ENCODE measurements at places on chromosomes 2 and 18.

- DNase-seq: no peak
Observed at GRCh38 chr2:148971547-148971946, 67.0 kb upstream of the LYPD6B start.

DNA sequence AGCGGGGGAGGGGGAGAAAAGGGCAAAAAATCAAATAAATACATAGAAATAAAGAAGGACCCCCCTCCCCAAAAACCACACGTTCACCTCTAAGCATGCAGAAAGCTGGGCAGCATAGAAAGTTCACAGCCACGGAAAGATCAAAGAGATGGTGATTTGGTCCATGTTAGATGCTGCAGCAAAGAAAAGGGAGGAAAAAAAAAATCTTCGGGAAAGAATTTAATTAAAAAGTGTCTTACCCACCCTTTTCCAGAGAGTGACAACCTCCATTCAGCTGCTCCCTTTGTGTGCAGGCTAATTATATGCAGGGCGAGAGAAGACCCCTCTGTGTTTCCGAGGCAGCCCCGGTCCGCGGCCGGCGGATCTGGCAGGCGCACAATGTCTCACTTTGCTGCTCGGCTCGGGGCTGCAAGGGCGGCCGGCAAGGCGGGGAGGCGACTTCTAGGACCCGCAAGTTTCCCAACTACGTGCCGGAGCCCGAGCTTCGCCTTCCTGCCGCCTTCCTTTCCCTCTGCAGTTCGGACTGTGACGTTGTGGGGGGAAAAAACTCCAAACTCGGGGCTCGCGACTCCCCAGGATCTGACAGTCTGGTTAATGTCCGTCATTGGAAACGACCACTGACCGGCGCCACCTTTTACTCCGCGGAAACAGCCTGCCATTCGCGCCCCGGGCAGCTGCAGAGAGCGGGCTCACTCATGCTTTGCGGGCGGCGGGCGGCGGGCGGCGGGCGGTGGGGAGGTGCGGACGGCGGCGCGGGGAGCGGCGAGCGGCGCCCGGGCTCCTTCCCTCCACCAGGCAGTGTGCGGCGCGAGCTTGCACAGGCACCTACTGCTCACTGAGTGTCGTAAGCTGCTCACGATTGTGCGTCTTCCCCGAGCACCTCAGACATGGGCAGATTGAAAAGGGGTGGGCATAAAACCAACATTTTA is at the start of gene LRRTM1:
Gene LRRTM1, minus strand, starts transcription at position 844 of the 929 bp plus-strand sequence. CDS start 933 bp downstream, outside the sequence.
- no peak for DNase-seq

- DNase-seq: peak; percentile 10
Observed at GRCh38 chr2:27627963-27628766, 647 bp downstream of the CCDC121 start.

- DNase-seq: no peak
Observed at GRCh38 chr2:207397917-207398655, 131.7 kb upstream of the CREB1 start.

GRCh38 chr2:45954233-45954850 is 302.9 kb downstream of the PRKCE start:
- no peak for DNase-seq

DNA sequence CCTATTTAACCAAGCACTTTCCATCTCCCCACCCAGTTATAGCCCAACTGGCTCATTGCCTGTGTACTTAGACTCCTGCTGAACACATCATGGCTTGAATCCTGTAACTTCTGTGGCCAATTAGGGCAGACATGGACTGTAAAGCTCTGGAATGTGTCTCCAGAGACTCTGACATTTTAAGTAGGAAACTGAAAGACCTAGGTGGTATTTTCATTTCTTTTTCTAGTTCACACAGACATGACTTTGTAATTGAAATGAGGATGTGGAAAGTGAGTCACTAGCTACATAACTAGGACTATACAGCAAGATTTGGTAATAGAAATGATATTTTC is 12.2 kb downstream of the DOK1 start:
- no peak for DNase-seq

- DNase-seq: no peak
Observed at GRCh38 chr2:179191110-179191509, 73.5 kb downstream of the SESTD1 start.

- no peak for DNase-seq
Observed at GRCh38 chr18:61551586-61551985, 218.4 kb downstream of the CDH20 start.

- DNase-seq: no peak
Observed at GRCh38 chr2:217662984-217663602, 339.7 kb downstream of the TNS1 start.

- no peak for DNase-seq
Observed at GRCh38 chr2:9285921-9286320, 79.3 kb downstream of the ASAP2 start.

DNA sequence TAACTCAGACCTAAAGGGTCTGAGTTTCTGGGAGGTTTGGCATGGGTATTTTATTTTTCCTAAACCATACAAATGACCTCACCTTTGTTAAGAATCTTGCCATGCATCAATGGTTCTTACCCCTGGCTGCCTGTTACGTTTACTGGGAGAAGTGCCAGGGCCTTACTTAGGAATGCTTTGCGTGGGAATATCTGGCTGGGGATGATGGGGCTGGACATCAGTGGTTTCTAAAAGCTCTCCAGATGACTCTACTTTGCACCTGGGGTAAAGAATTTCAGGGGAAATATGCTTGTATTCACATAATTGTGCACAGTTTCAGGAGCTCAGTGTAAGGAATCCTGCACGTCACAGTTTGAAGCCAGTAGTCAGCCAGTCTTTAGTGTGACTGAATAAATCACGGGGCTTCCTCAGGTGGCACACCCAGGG is 18.2 kb upstream of the DAW1 start:
- no peak for DNase-seq

GRCh38 chr18:9737472-9738121 is 29.5 kb downstream of the RAB31 start:
- no peak for DNase-seq

DNA sequence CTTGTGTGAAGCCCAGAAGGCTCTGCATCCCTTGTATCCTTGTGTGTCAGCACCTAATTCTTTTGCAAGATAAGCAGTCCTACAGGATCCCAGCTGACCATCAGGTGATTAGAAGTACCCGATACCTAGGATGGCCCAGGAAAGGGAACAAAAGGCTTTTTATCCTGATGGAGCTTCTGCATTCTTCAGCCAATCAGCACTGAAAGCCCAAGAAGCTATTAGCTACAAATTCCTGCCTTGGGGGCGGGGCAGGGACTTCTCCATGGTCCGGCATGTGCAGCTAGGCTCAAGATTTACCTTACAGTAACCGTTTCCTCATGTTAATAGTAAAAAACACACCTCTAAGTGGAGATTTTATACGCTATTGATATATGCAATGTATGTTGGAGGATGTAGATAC is 264.6 kb upstream of the THUMPD2 start:
- no peak for DNase-seq

DNA sequence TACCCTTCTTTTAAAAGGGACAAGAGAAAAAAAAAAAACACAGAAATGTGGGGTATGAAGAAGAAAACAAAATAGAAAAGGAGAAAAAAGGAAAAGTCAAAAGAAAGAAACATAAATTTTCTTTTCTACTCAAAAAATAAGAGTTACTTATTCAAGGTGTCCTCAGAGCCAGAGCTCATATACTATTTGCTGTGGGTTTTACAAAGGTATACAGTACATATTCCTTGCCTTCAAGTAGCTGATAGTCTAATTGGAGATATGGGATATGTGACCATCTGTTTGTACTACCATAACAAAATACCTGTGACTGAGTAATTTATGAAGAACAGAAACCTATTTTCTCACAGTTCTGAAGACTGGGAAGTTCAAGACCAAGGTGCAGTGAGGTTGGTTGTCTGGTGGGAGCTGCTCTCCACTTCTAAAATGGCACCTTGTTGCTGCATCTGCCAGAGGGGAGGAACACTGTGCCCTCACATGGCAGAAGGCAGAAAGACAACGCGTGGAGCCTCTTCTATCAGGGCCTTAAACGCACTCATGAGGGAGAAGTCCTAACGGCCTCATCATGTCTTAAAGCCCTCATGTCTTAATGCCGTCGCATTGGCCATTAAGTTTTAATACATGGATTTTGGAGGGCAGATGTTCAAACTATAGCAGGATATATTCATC is 33.9 kb downstream of the NBAS start:
- DNase-seq: no peak

DNA sequence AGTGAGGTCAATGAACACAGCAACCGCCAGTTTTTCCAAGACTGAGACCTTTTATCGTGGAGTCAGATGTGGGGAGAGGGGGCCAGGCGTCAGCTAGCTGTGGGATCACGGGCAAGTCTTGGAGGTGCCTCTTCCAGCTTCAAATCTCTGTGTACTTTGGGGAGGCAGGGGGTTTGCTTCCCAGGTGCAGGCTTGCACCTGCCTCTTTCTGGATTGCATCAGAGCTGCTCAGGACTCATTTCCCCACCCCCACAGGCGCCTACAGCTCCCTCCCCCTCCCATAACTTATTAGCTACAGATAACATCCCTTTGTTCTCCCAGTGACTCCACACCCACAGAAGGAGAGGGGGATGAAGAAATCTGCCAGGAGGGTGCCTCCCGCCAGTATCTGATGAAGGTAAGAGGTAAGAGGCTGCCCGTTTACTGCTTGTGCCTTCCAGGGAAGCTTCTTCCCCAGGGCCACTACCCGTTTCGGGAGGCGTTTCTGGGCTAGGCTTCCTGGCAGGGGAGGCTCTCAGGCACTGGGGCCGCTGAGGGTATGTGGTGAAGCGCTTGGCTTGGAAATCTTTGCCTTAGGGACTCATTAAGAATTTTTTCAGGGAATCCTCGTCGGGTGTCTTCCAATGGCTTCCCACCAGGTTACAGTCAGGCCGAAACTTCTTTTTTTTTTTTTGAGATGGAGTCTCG is 18.8 kb upstream of the MRPL33 start:
- DNase-seq: no peak

DNA sequence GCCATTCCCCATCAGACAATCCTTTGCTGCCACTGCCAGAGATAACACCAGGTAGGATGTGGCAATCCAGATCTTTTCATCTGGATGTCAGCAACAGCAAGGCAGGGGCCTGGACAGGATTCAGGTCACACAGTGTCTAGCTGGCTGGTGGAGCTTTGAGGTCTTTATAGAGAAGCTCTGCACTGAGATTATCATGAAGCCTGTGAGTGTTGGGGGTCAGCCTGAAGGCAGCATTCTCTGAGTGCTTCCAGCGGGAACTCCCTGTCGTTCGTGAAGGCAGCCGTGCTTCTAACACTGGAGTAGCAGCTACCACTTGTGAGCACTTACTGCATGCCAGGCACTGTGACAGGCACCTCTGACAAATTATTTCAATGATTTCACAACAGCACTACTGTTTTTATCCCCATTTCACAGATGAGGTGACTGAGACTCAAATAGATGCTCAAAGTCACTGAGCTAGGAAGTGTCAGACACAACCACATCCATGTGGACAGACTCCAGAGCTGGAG is 85.7 kb downstream of the SEMA4F start:
- DNase-seq: no peak

DNA sequence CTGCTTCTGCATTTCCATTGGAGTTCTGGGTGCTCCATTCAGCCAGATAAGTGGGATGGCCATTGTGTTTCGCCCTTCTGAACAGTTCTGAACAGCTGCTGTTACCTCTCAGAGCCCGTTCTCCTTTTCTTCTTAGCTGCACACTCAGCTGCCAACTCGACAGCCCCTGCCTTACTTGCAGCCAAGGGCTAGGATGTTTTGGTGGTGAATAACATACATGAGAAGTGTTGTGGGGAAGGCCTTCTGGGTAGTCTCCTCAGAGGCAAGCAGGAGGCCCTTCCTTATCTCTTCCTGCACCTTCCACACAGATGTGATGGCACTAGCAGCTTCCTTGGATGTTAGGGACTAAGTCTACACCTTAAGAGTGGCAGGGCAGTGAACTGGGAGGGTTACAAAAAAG is 138.4 kb upstream of the NOSTRIN start:
- DNase-seq: no peak

- DNase-seq: no peak
Observed at GRCh38 chr2:155730804-155731203, 601.7 kb downstream of the NR4A2 start.

DNA sequence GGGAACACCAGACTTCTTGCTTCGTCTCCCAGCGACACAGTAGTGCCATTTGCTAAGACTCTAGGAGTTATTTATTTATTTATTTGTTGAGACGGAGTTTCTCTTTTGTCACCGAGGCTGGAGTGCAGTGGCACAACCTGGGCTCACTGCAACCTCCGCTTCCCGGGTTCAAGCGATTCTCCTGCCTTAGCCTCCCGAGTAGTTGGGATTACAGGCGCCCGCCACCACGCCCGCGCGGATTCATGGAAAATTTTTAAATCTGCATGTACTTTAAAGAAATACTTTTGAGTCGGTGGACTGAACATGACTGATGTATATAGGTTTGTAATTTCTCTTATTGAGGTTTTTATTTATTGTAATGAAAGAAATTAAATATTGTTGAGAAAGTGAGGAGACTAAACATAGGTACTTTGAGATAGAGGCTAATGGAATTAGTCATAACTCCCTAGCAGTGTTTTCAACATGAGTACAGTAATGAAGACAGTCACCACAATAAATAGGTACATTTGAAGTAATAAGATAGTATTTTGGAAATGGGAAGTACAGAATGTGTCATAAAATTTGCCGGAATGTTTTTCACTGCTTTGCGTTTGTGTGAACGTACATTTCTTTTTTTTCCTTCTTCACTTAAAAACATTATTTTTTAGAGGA is 983 bp downstream of the MTX2 start:
- no peak for DNase-seq

GRCh38 chr18:21479721-21480120 is 120.8 kb downstream of the ESCO1 start:
- DNase-seq: no peak

DNA sequence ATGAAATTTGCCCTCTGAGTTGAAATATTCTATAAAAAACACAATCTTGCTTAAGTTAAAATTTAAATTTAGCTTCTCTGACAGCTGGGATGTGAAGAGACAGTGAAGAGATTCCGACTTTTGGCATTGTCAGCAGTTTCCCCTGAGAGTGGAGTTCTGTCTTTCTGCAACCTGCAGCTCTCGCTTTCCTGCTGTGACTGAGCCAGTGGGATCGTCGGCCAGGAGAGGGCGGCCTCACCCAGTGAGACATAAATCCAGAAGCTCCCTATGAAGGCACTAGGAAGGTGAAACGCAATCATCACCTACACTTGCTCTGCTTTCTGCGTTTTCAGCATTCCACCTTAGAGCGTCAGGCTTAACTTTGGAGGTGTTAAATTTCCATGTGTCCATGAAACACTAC is 75.4 kb upstream of the HNMT start:
- DNase-seq: no peak

DNA sequence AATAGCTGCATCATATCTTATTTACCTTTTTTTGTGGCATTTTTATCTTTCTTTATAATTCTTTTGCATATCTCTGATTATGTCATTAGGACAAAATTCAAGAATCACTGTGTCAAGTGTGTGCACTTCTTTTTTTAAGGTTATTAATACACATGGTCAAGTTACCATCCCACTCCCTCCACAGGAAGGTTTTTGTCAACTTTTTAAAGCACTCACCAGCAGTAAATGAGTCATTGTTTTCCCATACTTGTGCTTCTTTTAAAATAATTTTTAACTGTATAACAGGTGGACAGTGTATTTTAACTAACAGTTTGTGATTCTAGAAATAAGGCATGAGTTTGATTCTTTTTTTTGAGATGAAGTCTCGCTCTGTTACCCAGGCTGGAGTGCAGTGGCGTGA is 45.7 kb upstream of the FAM171B start:
- DNase-seq: no peak

Data from central memory CD8-positive, alpha-beta T cell (primary cell).